Central memory CD8-positive, alpha-beta T cell (primary cell): ENCODE measurements at places on chromosomes 12 and 14.
A peak's percentile ranks its signal among the peaks of the same experiment; 100 is the strongest.

DNA sequence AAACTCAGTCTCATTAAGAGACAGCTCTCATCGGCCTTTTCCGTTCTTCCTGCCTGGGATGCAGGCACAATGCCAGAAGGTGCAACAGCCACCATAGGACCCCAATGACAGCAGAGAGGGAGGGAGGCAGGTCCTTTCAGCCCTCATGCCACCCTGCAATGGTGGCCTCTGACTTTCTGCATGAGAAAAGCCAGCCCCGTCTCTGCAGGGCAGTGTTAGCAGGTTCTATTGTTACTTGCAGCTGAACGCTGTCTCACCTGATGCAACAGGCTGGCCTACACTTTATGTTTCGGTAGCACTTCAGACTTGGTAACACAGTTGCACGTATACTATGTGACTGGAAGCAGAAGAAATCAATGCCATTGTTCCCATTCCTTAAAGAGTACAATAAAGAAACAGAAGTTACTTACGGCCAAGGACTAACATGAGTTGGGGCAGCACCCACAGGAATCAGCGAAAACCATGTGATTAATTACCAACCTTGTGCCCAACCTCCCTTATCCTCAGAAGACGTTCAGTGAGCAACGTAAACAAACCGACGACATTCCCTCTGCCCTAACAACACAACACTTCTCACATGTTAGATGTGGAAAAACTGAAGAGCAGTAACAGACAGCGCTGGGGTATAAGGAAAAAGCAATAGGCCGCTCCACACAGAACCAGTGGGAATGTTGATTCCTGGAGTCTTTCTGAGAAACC lies 102.1 kb downstream of the RIMBP2 start:
- DNase-seq, result no peak
- no peaks in the 10 kb centered on the region for H3K4me1 ChIP-seq

DNA sequence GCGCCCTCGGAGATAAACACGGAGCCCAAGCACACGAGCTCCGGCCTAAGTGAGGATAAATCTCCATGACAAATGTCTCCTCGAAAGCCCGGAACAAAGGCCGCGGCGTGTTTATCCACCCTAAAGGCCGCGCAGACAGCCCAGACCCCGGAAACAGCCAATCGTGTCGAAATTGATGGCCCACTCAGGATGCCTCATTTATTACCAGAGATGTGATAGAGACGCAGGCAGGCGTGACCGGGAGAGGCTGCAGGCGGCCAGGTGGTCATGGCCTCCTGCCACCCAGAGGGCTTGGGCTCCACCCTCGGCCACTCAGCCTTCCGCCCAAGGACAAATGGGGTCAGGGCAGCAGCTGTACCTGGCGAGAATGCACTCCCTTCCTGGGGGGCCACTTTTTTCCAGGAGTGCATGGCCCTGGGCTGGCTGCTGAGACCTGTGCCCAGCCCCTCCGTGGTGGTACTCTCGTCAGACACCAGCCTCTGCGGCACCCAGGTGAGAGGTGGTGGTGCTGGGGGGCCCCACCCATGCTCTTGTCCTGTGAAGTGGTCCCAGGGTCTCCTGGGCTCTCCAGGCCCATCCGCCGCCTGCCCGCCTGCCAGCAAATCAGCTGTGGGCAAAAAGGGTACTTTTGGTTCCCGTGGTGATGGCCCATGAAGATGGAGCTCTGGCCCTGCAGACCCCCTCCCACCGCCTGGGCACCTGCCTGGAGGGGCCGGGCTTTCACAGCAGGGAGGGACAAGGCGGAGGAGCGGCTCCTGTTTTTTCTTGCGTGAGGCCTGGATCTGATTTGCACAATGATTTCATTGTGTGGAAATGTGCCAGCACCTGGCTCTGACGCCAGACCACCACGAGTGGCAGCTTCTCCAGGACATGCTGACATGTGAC lies 211.5 kb upstream of the C14orf180 start:
- H3K27me3 ChIP-seq, result peaks cover 9% of the 10 kb centered on the region
- no peak overlapping the region for H3K4me3 ChIP-seq
- H3K4me1 ChIP-seq, result no peaks in the 10 kb centered on the region
- H3K27ac ChIP-seq, result no peak overlapping the region

DNA sequence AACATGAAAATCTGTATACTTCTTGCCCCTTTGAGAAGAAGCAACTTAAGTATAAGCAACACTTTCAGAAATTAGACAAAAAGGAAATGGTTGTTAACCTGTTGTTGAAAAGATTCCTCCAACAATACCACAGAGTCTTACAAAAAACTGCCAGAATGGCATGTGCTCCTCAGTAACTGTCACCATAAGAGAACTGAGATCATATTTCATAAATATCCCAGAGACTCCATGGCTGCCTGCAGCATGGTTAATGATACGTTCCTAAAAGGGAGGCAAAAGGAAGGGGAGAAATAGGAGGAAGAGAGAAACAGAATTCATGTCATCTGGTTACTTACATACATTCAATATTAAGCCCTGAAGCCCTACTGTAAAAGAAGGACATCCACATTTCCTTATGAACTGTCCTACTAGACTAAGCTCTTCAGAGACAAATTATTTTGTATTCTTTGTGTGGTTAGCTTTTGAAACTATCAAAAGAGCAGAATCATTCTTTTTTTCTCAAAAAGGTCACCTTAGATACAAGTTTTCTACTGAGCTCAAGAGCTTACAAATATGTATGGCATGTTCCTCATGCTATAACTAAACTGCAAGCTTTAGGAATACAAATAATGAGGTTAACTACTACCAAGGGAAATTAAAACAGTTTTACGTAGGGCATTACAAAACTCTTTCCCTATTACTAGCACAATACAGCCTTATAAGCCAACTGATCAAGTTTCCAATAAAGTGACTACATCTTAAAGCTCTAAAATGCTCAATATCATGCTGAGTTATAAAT lies 37.8 kb downstream of the ERGIC2 start:
- peaks cover 37% of the 10 kb centered on the region for H3K36me3 ChIP-seq
- H3K4me1 ChIP-seq, result no peaks in the 10 kb centered on the region
- no peaks in the 10 kb centered on the region for H3K27me3 ChIP-seq
- H3K27ac ChIP-seq, result no peak overlapping the region
- no peak for DNase-seq

DNA sequence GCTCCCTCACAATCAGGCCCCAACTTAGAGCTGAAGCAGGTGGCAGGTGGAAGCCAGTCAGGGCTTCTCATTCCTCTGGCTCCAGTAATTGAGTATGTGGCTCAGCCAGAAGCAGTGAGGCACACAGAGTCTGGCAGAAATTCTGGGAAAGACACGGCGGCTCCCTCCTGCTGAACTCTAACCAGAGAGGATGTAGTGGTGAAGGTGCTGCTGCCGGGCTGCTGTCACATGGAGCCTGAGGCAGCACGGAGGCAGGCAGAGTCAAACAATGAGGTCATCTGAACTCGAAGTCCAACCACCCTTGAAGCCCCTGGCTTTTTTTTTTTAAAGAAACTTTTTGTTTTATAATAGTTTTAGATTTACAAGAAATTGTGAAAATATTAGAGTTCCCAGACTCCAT lies 33.4 kb upstream of the SMOC1 start:
- H3K27ac ChIP-seq, result no peak overlapping the region
- no peaks in the 10 kb centered on the region for H3K36me3 ChIP-seq
- no peak for DNase-seq
- peaks cover 22% of the 10 kb centered on the region for H3K27me3 ChIP-seq
- H3K4me1 ChIP-seq, result no peaks in the 10 kb centered on the region
- no peak overlapping the region for H3K4me3 ChIP-seq

GRCh38 chr14:58716706-58717105 lies 78.9 kb downstream of the DACT1 start:
- no peaks in the 10 kb centered on the region for H3K36me3 ChIP-seq
- no peak overlapping the region for H3K27ac ChIP-seq
- H3K4me1 ChIP-seq, result peaks cover 6% of the 10 kb centered on the region
- peak overlapping the region; percentile 2 for H3K4me3 ChIP-seq

GRCh38 chr14:103118018-103118662 lies 5.1 kb upstream of the TNFAIP2 start:
- no peak for DNase-seq
- H3K4me3 ChIP-seq, result no peak overlapping the region
- H3K4me1 ChIP-seq, result peaks cover 11% of the 10 kb centered on the region

DNA sequence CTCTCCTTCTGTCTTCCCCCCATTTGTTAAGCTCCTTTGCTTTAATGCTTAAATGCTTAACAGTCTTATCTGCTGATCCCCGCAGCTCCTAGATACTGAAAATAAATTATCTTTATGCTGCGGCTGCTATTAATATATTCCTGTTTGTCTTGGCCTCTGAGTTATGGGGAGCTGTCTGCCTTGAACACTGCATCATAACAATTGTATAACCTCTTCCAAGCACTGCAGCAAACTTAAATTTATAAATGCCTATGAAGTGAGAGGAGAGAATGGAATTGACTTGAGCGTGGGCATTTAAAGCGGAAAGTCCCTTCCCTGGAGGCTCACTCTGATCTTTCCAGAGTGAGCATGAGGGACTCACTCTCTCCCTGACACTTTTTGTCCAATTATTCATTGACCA lies 23.1 kb upstream of the DCP1B start:
- H3K4me1 ChIP-seq, result no peaks in the 10 kb centered on the region
- DNase-seq, result no peak
- no peak overlapping the region for H3K27ac ChIP-seq
- H3K27me3 ChIP-seq, result peaks cover 10% of the 10 kb centered on the region

DNA sequence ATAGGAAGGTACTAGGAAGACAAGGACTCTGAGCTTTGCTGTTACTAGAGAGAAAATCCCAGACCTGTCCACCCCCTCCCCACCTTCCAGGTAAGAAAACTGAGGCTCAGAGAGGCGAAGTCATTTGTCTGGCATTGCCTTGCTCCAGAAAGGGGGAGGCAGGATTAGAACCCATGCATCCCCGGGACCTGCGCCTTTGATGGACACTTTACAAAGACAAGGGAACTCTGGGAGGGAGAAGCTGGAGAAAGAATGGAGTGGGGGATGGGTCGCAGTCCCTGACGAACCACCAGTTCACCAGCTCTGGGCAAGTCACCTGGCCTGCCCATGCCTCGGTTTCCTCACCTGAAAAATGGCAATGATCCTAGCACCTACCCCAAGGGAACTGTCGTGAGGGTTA lies 10.8 kb downstream of the TRPV4 start:
- no peaks in the 10 kb centered on the region for H3K36me3 ChIP-seq
- no peak for DNase-seq
- no peak overlapping the region for H3K27ac ChIP-seq
- no peaks in the 10 kb centered on the region for H3K4me1 ChIP-seq

- no peak for DNase-seq
- H3K4me3 ChIP-seq, result no peak overlapping the region
- no peak overlapping the region for H3K27ac ChIP-seq
- H3K27me3 ChIP-seq, result no peaks in the 10 kb centered on the region
- H3K4me1 ChIP-seq, result peaks cover 31% of the 10 kb centered on the region
Measured at GRCh38 chr12:54337854-54338650, 13.1 kb downstream of the COPZ1 start.

- no peaks in the 10 kb centered on the region for H3K36me3 ChIP-seq
- no peak overlapping the region for H3K4me3 ChIP-seq
- DNase-seq, result no peak
- peaks cover 34% of the 10 kb centered on the region for H3K27me3 ChIP-seq
Measured at GRCh38 chr14:69328317-69328716, 68.4 kb downstream of the GALNT16 start.

DNA sequence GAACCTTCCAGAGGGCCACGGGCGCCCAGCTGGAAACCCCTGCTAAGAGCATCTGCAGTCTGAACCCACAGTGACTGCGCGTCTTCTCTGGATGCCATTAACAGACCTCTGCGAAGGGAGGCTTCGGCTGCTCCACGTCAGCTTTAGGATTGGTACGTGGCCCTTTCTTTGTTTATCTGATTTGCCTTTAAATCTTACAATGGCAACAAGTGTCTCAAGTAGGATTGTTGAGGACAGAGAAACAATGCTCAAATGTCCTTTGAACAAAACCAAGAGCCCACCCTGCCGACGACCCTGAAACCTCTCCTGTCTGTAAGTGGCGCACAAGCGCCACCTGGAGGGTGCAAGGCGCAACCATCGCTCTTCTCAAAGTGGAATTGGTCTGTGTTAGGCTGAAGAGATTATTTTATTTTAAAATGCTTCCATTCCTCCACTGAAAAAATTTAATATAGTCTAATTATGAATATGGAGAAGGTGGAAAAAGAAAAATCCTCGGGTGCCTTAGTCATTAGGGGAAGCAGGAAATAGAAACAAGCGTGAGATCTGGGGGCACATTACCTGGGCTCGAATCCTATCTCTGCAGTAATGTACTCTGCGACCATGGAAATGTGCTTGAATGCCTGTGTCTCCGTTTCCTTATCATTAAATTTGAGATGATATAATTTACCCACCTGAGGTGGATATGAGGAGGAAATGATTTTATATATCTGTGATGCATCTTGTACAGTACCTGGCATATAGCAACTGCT lies 82.6 kb upstream of the PTPRB start:
- H3K4me1 ChIP-seq, result peaks cover 6% of the 10 kb centered on the region
- DNase-seq, result no peak
- peaks cover 9% of the 10 kb centered on the region for H3K27me3 ChIP-seq
- no peaks in the 10 kb centered on the region for H3K36me3 ChIP-seq
- H3K4me3 ChIP-seq, result peak overlapping the region; percentile 51

DNA sequence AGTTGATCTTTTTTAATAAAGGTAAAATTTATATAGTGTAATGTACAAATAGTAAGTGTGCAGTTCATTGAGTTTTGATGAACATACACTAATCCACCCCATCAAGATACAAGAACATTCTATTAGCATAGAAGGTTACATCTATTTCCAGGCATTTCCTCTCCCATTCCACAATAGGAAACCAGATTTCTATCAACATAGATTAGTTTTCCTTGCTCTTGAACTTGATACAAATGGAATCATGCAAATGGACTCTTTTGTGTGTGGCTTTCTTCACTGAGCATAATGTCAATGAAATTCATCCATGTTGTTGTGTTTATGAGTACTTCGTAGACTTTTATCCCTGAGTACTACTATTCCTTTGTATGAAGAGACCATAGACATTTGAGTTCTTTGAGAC lies 10.8 kb downstream of the STYX start:
- DNase-seq, result no peak
- H3K36me3 ChIP-seq, result peaks cover 14% of the 10 kb centered on the region
- H3K27me3 ChIP-seq, result no peaks in the 10 kb centered on the region
- no peak overlapping the region for H3K4me3 ChIP-seq

DNA sequence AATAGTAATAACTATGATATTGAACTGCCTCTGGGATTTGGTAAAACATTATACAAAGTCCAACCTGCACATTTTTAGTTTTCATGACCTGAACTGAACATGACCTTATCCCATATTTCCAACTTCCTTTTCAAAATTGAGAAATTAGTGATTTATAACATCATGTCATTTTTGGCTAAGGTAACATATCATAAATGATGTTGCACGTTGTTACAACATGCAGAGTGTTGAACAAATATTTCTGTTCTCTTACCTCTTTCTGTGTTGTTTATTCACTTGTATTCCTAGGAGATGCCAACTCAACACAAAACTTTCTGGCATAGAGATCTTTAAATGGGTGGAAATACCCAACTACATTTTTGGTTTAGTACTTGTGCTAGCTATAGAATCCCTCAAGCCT lies 496.0 kb downstream of the SLC6A15 start:
- no peak overlapping the region for H3K27ac ChIP-seq
- DNase-seq, result no peak
- no peak overlapping the region for H3K4me3 ChIP-seq
- H3K27me3 ChIP-seq, result no peaks in the 10 kb centered on the region

GRCh38 chr12:89253488-89253887 lies 98.8 kb downstream of the DUSP6 start:
- H3K27ac ChIP-seq, result no peak overlapping the region
- H3K27me3 ChIP-seq, result no peaks in the 10 kb centered on the region
- H3K4me3 ChIP-seq, result no peak overlapping the region
- H3K4me1 ChIP-seq, result no peaks in the 10 kb centered on the region
- no peak for DNase-seq

- no peaks in the 10 kb centered on the region for H3K4me1 ChIP-seq
- H3K4me3 ChIP-seq, result no peak overlapping the region
- no peak for DNase-seq
Measured at GRCh38 chr14:66965831-66966230, 223.4 kb upstream of the GARIN2 start.
